ENCODE measurements at places on chromosomes 13 and 19.

- no peak for DNase-seq
These were observed 806 bp downstream of the ZNF414 start for GRCh38 chr19:8513036-8513686.

DNA sequence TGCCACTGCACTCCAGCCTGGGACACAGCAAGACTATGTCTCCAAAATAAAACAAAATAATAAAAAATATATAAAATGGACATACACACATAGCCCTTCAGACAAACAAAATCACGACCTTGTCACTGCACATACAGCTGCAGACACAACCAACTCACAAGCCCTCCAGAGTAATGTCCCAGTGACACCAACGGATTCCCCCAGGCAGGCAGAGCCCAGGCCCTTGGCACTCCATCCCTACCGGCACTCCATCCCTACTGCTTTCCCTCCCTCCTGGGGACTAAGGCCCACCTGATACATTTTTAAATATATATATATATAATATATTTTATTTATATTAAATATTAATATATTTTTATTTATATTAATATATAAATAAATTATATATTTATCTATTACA, 18.5 kb downstream of the ZNF101 start:
- DNase-seq, result no peak

DNA sequence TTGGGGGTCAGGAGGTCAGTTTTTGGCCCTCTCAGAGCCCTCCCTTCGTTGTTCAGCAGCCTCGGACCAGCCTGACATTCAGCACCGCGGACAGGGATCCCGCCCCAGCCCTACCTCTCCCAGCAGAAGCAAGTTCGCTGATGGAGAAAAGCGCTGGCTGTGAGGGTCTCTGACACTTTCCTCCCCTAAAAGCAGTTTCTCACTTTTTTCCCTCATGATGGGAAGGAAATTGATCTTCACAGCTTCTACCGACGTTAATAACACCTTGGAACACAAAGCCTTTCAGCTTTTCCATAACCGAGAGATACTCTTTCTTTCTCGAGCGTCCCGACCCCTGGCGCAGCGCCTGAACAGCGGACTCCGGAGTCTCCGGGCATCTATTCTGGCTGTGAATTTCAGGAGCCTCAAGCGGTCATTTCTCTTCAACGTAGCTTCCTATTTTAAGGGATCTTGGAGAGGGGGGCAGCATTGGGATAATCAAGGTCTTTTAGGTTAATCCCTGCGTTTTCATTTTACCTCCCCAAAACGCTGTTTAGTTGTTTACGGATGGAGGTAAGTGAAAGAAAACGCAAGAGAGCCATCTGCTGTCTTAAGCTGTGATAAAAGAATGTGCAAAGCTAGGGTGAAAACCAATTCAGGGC, 467.2 kb downstream of the ITGBL1 start:
- DNase-seq, result peak; percentile 92

DNA sequence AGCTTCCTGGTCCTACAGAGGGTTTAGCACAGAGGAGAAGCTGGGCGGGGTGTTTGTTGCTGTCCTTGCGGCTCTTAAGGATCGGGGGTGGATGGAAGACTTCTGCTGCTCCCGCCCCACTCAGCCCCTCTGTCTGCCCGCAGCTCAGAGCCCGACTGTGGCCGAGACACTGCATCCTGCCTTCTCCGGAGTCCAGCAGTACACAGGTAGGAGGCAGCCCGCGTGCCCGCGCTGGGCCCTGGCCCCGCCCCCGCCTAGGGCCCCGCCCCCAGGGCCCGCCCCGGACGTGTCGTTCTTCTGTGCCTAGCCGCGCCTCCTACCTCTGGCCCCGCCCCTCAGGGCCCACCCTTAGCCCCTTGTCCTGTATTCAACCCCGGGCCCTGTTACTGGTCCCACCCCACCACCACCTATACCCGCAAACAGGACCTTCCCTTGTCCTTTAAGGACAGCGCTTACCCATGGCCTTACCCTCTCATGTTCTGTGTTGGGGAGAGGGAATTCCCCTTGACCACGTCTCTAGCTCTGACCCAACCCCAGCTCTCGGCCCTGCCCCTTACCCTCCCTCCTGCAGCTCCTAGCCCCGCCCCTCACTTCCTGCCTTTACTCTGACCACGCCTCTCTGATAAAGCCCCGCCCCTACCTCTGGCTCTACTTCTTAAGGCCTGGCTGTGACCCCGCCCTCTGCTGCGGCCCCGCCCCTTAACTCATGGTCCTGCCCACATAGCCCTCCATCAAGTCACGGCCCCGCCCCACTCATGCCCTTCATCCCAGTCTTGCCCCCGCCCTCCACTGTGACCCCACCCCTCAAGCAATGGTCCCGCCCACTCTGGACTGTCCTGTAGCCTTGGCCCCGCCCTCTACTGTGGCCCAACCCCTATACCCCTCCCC, 60.5 kb downstream of the CELF5 start:
- peak; percentile 100 for DNase-seq
